ENCODE measurements at places on chromosomes 13 and 19.
A peak's percentile ranks its signal among the peaks of the same experiment; 100 is the strongest.

DNA sequence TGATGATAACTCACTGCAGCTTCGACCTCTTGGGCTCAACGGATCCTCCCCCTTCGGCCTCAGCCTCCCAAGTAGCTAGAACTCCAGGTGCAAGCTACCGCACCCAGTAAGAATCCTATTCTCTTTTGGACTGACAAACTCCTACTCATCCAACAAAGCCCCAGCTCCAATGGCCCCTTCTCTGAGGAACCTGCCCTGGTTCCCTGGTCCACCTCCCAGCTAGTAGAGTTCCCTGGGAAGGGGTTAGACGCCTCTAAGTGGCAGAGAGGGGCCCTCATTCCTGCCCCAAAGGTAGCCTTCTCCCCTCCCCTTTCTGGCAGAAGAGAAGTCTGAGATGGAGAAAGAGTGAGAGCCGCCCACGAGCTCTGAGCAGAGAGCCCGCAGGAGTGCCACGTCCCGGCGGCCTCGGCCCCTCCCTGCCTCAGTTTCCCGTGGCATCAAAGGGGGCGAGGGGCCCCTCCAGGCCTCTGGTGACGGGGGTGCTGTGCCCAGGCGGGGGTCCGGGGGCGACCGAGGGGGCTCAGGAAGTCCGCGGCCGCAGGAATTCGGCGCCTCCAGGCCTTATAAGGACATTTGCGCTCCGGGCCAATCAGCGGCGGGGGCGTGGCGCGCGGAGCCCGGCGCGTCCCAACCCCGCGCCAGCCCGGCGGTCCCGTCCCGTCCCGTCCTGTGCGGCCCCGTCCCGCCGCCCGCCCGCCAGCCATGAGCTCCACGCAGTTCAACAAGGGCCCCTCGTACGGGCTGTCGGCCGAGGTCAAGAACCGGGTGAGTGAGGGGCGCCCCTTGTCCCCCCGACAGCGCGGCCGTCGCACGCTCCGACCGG lies at the start of gene CNN2:
CNN2 (plus strand) TSS at position 649 of the 823 bp plus-strand sequence; CDS start at position 703, 54 bp downstream.
- DNase-seq = peak; percentile 79

GRCh38 chr13:94079876-94080275 lies 399.6 kb downstream of the DCT start:
- DNase-seq = no peak

DNA sequence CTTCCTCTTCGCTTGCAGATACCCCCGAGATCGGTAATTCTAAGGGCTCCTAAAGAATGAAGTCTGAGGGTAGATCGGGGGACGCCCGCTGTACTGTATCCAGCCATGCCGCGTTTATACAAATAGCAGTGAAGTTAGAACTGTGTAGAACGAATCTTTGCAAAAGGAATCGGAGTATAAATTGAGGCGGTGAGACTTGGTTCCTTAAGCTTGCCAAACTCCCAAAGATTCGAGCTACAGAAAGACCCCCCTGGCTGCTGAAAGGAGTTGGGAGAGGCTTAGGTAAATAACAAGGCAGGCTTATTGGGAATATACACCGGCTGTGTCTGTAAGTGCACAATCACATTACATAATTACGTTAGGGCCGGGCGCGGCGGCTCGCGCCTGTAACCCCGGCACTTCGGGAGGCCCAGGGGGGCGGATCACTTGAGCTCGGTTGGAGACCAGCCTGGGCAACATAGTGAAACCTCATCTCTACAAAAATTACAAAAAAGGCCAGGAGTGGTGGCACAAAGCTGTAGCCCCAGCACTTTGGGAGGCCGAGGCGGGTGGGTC lies 12.2 kb downstream of the TMEM160 start:
- DNase-seq = no peak

DNA sequence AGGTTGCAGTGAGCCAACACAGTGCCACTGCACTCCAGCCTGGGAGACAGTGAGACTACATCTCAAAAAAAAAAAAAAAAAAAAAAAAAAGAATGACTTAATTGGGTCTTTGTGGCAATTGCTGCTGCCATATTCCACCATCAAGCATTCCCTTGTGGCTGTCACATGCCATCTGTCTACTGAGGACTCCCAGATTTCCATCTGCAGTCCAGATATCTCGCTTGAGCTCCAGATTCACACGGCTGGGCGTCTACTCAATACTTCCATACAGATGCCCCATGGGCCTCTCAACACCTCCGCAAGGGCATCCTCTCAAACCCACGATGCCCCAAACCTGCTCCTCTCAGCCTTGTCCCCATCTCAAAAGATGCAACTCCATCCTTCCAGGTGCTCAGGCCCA lies 12.9 kb downstream of the TMEM143 start:
- DNase-seq = no peak

- DNase-seq = no peak
These were observed 29.6 kb upstream of the CALM3 start for GRCh38 chr19:46571495-46571894.

DNA sequence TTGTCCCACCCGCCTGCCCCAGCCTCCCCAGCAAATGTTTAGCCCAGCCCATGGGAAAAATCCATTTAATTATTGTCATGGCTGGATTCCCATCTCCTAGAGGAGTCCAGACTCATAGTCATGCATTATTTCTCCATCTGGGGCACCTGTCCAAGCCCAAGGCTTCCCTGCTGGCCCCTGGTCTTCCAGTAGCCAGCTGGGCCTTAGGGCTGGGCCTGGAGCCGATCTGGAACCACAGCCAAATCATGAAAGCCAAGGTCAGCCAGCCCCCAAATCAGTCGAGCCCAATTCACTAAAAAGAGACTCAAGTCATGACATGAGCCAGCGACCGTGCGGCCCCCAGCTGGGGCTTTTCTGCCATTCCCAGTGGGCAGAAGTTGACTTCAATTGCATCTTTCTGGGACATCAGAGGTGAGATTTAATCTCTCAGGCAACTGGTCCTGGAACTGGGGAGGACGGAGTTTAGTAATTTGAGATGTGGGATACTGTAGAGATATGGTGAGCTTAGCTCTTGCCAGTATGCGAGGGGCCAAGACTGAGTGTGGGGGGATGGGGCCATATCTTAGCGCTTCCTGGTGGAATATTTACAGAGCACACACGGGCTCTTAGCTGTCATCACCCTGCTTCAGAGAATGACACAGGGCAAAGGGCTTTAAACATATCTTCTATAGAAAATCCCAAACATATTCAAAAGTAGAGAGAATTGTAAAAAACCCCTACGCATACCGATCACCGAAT lies 9.4 kb upstream of the PGLYRP2 start:
- DNase-seq = no peak

- no peak for DNase-seq
These were observed 63.0 kb upstream of the FLT1 start for GRCh38 chr13:28557725-28558520.

DNA sequence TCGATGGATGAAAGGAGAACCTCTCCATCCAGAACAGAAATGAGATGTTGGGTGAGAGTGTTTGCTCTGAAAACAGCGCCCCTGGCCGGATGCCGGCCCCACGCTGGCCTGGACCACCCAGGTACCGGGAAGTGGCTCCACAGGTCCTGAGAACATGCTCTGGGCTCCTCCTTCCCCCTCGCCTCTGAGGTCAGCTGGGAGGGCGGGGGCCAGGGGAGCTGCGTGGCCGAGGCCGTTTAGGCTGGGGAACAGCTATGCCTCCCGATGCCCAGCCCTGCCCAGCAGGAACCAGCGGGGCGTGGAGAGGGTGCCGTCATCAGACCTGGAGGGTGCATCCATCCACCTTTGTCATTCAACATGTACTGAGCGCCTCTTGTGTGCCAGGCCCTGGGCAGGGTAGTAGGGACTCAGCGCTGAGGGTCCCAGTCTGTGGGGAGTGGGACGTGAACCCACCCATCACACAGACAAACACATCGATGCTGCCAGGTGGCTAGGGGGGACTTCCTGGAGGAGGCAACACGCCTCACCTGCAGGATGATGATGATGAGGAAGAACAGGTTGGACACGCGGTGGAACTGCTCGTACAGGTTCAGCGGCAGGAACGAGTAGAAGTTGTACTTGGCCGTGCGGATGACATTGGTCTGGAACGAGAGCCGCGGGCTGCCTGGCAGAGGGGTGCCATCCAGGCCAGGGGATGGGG lies 4.2 kb downstream of the ATP8B3 start:
- no peak for DNase-seq

GRCh38 chr19:12794971-12795381 lies 3.7 kb downstream of the JUNB start:
- no peak for DNase-seq

DNA sequence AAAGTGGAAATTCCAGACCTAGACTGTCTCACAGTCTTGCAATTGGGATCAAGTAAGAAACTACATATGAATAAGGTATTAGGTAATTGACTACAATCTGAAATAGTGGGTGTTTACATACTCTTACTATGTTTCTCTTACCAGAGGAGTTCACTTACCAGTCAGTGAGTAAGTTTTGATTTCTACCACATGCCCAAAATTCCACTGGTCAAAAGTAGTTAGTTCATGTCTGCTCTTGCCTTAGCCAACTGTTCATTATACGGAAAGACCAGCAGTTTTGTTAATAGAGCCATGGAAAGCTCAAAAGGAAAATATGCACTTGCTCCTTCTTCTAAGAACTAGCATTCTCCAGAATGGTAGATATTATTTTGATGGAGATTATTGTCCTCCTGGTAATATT lies 490.8 kb downstream of the RFC3 start:
- no peak for DNase-seq

DNA sequence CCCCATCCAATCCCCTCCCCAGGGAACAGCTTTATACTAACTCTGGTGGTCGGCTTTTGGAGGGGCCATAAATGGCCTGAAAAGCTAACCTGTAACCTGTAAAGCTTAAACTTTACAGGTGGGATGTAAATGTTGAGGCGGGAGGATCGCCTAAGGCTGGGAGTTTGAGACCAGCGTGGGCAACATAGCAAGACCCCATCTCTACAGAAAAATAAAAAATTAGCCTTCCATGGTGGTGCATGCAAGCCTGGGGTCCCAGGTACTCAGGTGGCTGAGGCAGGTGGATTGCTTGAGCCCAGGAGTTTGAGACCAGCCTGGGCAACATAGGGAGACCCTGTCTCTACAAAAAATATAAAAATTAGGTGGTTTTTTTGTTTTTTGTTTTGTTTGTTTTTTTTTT lies 18.5 kb downstream of the CARM1 start:
- DNase-seq = no peak

GRCh38 chr19:47418692-47419029 lies 666 bp downstream of the MEIS3 start:
- DNase-seq = no peak

GRCh38 chr19:52735734-52736133 lies 890 bp upstream of the ZNF611 start:
- DNase-seq = no peak

GRCh38 chr19:4097501-4097900 lies 26.4 kb downstream of the MAP2K2 start:
- no peak for DNase-seq

- DNase-seq = no peak
These were observed 1161.9 kb downstream of the UQCRFS1 start for GRCh38 chr19:28051047-28051446.

DNA sequence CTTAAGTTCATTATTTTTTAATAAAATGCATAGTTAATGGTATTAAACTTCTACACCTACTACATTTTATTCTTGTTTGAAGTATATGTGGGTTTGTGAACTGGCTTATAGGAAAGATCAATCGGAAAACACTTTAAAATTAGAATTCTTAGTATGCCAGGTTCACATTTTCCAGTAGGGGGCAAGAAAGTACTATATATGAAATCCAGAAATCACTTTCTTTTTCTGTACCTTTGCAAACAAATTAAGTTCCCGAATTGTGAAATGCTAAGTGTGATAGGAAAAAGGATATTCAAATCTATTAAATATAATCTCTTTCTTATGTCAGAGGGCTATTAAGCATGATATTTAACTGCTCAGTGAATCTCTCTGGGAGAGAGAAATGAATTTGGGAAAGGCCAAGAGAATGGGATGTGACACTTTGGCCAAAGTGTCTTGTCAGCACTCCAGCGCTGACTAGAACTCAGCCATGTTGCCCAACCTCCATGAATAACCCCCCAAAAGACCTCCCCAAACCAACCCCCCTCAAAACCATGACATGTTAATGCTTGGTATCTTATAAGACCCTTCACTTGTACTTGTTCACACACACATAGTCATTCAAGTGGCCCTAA lies 122.6 kb upstream of the SLC10A2 start:
- DNase-seq = no peak

- DNase-seq = no peak
These were observed at the start of gene TMEM59L for GRCh38 chr19:18612772-18613588. TMEM59L (plus strand) TSS chr19:18612870; CDS start chr19:18612959, 89 bp downstream.

GRCh38 chr13:37910790-37911189 lies 41.2 kb upstream of the TRPC4 start:
- DNase-seq = no peak

GRCh38 chr19:10518444-10519361 lies 1.5 kb upstream of the S1PR5 start:
- DNase-seq = no peak

DNA sequence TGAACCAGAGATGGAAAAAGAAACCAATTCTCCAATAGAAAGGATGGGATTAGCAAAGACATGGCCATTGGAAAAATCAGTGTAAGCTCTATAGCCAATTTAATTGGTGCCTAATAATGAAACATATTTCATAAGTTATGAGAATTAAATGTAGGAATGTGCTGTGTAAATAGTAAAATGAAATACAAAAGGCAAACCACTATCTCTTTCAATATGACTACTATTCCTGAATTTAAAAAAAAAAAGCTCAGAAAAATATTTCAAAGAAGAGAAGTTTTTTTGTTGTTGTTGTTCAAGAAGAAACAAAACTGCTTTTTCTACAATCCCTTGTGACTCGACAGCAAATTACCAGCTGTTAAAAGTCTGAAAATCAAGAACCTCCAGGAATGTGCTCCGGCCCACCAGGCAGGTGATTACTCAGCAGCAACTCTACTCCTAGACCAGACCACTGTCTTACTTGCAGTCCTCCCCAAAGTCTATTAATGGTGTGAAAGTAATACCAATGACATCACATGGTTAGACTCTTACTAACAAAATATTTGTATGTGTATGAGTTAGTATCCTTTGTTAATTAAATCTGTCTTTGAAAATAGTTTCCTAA lies 362.4 kb downstream of the KCTD12 start:
- no peak for DNase-seq

DNA sequence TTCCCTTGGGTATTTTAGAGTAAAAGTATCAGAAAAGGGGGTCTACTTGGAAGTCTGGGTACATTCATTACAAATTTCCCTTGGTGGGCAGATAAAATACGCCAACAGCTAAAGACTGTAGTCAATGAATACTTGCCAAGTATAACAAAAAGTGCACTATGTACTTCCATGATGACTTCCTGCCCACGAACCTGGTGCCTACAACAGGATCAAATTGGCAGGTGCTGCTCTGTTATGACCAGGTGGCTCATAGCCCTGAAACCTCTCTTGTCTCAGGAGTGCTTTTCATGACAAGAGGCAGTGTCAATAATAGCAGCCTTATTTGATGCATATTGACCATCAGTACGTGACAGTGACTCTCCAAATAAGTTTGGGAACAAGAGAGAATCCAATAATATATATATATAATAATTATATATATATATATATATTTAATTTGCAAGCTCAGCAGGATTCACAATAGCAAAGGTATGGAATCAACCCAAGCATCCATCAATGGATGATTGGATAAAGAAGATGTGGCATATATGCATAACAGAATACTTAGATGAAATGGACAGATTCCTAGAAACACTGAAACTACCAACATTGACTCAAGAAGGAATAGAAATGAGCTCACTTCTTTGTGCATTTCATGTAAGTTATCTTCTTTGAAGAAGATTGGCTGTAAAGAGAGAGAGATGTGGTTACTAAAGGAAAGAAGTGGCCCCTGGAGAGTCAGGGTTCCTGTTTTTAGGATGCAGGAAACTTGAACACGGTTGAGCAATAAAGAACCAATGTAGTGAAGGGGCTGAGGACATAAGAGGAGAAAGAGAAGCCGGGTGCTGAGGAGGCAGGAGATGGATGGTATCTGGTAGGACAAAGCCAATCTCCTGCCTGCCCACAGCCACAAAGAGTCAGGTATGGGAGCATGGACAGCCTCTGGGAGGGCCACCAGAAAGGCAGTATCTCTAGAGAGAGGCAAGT lies 52.0 kb upstream of the GTF2F2 start:
- no peak for DNase-seq
